NCI-H526 treated with DMSO at 0.1 percent for 48 hours (cell line): ENCODE measurements at places on chromosomes 1 and 21.

DNA sequence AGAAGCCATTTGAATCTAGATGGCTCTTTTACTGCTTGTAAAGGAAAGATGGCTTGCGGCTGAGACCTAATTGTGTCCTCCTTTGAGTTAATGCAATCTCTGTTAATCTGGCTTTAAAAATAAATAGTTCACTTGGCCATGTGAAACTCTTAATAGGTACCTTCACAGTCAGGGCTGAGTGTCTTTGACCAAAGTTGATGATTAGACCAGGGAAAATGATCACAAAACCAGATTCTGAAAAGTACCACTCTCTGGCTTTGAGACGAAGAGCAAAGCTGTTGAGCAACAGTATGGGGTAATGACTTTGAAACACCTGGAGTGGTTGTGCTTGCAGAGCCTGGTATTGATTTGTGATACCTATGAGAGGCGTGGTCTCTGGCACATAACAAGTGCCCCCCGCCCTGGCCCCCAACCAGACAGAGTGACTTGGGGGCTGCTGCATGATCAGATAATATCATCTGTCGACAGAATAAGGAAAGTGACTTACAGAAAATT is 4.7 kb downstream of the HUNK start:
- DNase-seq: no peak

GRCh38 chr1:198711837-198712236 is 73.0 kb downstream of the PTPRC start:
- no peak for DNase-seq

GRCh38 chr1:24914226-24915069 is 15.6 kb downstream of the RUNX3 start:
- peak; percentile 64 for DNase-seq

GRCh38 chr1:112983537-112984131 is 27.6 kb upstream of the SLC16A1 start:
- DNase-seq: no peak

DNA sequence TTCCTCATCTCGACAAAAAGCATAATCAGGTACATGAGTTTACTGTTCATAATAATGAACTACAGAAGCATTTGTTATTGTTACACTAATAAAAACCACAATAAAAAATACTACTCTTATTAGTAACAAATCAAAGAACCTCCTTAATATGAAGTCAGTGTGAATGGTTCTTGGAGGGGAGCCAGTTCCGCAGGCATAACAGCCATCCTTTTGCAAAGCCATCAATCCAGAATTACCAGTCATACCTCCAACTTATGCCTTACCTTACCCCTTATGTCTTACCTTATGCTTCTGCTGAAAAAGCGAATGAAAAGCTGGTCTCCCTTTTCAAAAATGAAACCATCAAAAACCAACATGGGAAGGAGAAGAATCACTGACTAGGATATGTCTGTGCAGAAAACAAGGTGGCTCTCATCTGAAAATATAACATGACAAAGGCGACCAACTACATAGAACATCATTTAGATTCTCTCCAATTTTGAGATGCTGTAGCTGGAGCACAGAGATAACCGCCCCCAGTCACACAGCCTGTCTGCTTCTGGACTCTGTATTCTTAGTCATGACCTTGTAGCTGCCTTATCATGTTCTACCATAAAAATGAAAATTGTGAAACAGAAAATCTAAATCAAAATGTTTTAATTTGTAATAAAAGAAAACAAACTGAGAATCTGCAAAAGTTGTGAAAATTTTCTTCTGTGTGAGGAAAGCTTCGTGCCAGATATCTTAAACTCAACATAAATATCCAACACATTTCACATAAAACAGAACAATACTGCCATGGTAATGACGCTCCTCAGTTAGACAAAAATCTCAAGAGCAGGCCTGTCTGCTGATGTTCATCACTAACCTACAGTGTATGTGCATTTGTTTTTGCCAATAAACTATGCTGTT is 438.2 kb downstream of the SMYD3 start:
- no peak for DNase-seq

GRCh38 chr1:52032785-52033131 is 852 bp downstream of the KTI12 start:
- peak; percentile 23 for DNase-seq
